Progenitor cell of endocrine pancreas (in vitro differentiated cells): ENCODE measurements at places on chromosomes 12 and 14.

DNA sequence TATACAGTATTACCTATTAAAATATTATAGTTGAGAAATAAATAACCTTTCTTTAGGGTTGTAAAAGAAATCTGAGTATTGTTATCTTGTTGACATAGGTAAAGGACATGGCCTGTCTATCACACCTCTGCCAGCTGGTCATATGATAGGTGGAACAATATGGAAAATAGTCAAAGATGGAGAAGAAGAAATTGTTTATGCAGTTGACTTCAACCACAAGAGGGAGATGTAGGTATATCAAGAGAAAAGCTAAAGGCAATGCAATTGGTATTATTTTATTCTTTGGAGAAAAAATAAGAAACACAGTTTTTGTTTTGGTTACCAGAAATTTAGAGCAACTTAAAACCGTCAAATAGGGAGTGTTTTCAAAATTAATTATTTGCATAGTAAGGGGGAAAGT, 13.5 kb downstream of the CPSF2 start:
- DNase-seq: no peak

DNA sequence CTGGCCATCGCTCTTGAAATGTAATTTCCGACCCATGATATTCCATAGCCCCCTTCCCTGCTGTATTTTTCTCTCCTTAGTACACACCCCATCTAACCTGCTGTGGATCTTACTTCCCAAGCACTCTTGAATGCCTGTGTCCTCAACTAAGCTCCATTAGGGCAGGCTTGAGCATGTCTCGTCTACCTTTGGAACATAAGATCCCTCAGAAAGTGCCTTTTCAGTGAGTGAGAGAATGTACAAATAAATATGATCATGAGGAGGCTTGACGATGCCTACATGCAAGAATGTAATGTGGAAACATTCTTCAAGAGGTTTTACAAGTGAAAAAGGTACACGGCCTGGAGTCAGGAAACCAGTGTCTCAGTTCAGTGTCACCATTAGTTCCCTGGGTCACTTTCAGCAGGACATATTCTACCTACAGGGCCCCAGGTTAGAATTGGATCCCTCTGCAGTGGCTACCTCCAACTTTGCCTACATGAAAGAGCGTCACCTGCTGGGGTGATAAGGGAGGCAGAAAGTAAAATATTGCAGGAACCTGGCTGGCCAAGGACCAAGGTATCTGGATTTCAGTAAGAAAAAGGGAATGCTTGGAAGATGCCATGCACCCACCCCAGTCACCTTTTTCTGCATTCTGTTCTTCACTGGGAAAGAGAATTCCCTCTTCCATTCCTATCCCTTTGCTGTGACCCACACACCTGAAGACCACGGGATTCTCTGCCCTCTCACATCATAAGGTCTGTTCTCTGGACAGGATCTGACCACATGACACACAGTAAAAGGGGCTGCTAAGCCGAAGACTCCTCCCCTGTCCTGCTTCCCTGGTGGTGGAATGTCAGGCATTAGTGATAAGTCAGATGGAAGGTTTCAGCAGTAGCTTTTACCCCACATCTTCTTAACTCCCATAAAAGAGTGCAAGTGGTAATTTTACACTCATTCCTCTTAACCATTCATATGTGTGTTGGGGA, 24.6 kb upstream of the SERPINA1 start:
- DNase-seq: no peak

DNA sequence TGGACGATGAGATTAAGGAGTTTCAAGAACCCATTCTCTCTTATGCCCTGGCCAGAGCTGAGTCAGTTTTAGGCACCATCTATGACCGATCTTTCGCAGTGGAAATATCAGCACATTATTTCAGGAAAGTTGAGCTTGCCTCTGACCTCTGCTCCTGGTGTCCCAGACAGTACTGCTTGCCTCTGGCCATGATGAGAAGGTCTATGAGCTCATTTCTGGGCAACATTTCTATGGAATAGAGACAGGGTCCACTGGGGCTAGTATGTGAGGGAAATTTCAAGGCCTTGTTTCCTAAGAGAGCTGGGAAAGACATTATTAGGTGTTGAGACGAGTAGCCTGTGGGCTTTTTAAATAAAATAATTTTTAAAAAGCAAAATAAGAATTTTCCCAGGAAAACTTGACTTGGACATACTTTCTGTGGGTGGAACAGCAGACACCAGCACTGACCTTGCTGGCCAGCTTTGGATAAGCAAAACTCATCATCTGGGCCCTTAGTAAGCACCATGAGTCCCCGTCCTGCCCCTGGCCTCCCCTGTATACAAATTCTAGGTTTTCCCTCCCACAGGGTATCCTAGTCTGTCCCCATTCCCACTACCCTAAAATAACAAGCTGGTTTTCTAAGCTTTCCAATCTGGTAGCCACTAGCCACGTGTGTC, 43.4 kb downstream of the DIO2 start:
- DNase-seq: no peak

GRCh38 chr14:20179880-20180279, 10.8 kb upstream of the OR11G2 start:
- no peak for DNase-seq

GRCh38 chr12:114319422-114319821, 86.5 kb downstream of the TBX5 start:
- no peak for DNase-seq

- no peak for DNase-seq
Measured at GRCh38 chr12:129102233-129102632, 249.0 kb downstream of the GLT1D1 start.

- DNase-seq: no peak
Measured at GRCh38 chr12:51963477-51963876, 12.0 kb downstream of the ACVR1B start.

- DNase-seq: no peak
Measured at GRCh38 chr12:56377310-56377988, 14.8 kb upstream of the APOF start.

- no peak for DNase-seq
Measured at GRCh38 chr12:56190695-56191155, 1.4 kb upstream of the SMARCC2 start.

- DNase-seq: no peak
Measured at GRCh38 chr12:68455691-68456345, 123.7 kb upstream of the MDM1 start.

DNA sequence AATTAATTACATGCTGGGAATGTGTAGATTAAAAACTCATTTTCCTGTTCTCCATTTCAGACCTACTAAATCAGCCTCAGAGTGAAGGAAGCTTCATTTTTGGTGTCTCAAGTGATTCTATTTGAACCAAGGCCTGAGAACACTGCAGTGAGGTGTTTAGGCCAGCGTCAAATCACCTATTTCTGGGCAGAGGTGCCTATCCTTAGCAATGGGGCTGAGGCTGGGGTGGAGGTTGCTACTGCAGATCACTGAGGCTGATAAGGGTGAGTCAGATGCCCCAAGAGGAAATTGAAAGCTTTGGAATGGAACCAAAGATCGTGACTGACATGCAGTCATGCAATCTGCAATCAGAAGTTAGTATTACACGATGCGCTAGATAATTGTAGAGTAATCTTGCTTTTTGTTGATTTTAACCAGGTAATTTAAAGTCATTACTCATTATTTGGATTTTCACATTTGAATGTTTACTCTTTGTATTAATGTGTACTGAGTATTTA, 4.4 kb downstream of the TXNRD1 start:
- no peak for DNase-seq

DNA sequence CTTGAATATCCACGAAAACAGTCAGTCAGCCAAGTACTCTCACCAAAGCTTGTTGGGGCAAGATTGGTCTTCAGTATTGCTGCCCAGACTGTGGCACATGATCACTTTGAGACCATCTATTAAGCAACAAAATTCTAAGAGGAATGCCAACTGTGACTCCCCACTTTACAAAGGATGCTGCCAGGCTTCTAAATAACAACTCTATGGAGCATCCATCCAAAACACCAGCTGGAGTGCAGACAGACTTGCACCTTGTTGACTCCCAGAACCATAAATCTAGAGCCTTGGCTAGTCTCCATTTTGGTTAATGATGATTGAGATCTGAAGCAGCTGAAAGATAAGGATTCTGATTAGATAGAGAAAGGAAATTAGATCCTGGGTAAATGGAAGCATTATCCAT, 132.8 kb downstream of the DIO2 start:
- DNase-seq: no peak

GRCh38 chr14:46399049-46399448, 252.5 kb downstream of the RPL10L start:
- no peak for DNase-seq

DNA sequence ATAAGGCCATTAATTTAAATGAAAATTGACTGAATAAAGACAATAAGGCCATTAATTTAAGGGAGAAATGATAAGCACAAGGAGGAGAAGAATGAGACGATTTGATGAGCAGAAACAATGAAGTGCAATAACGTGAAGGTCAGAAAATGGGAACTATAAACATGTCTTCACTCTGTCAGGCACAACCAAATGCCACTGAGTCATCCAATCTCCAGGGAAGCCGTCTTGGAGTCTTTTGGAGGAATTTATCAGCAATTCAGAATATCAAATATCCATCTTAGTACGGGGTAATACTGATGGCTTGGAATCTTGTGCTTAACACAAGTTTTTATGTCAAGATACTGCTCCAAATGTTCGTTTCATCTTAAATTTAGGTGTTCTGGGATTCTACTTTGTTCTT, 159.9 kb downstream of the CAPZA3 start:
- DNase-seq: no peak

- no peak for DNase-seq
Measured at GRCh38 chr14:67962215-67962644, 142.7 kb downstream of the RAD51B start.

- DNase-seq: no peak
Measured at GRCh38 chr12:90333424-90333823, 621.6 kb downstream of the CCER1 start.

DNA sequence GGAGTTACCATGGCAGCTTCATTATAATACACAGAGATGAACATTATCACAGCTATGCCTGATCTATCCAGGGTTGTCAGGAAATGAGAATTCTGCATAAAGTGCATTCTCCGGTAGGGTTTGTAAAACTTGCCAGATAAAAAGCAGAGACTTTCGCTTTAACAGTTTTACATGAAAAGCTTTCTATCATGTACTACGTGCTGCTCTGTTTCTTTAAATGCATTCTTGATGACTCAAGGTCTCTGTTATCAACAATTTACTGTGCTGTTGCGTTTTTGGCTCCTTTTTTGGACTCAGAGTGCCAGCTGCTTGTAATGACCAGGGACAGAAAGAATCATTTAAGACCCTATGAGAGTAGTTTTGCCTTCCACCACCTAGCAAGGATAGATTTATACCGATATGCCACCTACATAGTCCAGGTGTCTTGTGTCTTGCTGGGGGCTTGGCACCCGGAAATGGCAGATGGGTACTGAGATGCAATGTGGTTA, 371.2 kb downstream of the BTG1 start:
- DNase-seq: no peak

DNA sequence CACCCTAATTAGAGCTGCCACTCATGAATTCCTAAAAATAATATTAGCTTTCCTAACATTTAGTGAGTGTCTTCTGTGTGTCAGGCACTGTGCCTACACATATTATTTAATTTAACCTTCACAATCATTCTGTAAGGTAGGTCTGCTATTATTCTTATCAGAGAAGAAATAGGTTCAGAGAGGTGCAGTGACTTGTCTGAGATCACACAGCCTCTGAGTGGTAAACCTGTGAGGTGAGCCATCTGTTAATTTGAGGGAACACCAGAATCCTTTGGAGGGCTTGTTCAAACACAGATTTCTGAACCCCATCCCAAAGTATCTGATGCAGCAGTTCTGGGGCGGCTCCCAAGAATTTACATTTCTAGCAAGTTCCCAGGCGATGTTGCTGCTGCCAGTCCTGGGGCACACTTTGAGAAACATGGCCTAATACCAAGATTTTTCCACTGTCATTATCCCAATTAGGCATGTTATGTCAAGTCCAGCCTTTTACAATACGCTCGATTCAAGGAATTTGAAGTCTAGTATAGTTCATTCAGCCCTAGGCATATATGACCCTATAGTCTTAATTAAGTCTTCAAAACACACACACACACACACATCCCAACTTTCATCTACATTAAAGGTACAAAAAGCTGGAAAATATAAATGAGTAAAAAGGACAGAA, 19.9 kb upstream of the COX6A1 start:
- no peak for DNase-seq

- DNase-seq: peak; percentile 63
Measured at GRCh38 chr12:77324763-77325468, 259.5 kb upstream of the E2F7 start.

- DNase-seq: no peak
Measured at GRCh38 chr12:60071759-60072191, 475.9 kb downstream of the SLC16A7 start.
